ENCODE measurements at places on chromosomes 3 and 15. TPM values are rescaled to one million over a fixed set of nuclear protein-coding genes. Genes with fewer than 3 reads are reported as not detected.

The PIGZ gene
- total RNA-seq, result 11.0 TPM

GRCh38 chr15:98785807-98786621 is 137.7 kb downstream of the IGF1R start:
- no peaks in the 10 kb centered on the region for H3K36me3 ChIP-seq
- no peak overlapping the region for H3K27ac ChIP-seq
- no peak for DNase-seq

The GOLGA6A gene
- total RNA-seq, result 0.42 TPM

The ADGRG7 gene
- total RNA-seq, result not detected

DNA sequence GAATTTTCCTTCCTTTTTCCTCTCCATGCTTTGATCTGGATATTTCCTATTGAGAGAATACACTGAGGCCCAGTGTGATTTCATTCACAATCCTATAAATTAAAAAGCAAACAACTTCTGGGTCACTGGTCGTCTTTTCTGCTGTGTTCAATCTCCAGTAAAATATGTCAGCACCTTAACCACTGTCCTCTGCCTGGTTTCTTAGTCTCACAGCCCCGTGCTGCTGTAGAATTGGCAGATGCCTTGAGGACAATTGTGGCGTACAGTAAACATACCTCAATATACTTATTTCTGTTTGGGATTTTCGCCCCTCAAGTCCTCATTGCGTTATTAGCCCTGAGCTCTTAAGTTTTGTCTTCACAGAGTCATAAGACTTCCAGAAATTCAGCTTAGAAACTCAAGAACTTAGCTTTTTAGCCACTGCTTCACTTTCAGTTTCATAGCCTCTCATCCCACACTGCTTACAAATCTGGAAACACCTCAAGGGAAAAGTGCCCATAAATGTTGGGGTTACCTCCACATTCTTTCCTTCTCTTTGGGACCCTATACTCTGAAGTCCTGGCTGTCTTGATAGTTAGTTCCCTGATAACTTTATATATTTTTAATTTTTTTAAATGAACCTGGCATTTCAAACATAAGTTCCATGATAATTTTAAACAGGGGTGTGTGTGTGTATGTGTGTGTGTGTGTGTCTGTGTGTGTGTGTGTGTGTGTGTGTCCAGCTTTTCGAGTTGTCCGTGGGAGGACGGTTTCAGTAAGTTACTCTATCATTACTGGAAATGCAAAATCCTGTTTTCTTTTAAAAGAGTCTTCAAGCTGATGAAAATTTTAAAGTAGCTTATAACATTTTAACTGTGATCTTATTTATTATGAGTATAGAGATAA is 238.4 kb upstream of the CTDSPL start:
- no peaks in the 10 kb centered on the region for H3K27me3 ChIP-seq
- H3K27ac ChIP-seq, result no peak overlapping the region
- no peak for DNase-seq
- peaks cover 31% of the 10 kb centered on the region for H3K4me1 ChIP-seq
- H3K4me3 ChIP-seq, result peak overlapping the region; percentile 34

- peaks cover 20% of the 10 kb centered on the region for H3K4me1 ChIP-seq
- no peak for DNase-seq
- H3K27ac ChIP-seq, result no peak overlapping the region
- H3K4me3 ChIP-seq, result no peak overlapping the region
These were observed 12.0 kb downstream of the PLSCR1 start for GRCh38 chr3:146532406-146532805.

DNA sequence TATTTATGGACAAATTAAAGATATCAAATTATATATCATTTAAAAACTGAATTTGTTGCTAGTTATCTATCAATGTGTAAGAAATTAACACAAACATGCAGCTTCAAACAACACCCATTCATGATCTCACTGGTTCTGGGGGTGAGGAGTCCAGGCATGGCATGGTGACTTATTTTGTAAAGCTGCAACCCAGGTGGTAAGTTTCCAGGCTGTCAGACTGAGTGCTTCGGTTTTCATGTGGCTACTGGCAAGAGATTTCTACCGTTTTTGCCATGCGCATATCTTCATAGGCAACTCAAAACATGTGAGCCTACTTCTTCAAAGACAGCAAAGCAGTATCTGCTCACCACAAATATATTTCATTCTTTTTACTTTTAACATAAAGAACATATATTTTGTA is 364.3 kb upstream of the BCHE start:
- no peak overlapping the region for H3K4me3 ChIP-seq
- no peaks in the 10 kb centered on the region for H3K27me3 ChIP-seq
- no peak overlapping the region for H3K27ac ChIP-seq
- DNase-seq, result no peak
- H3K4me1 ChIP-seq, result no peaks in the 10 kb centered on the region
- no peaks in the 10 kb centered on the region for H3K36me3 ChIP-seq

DNA sequence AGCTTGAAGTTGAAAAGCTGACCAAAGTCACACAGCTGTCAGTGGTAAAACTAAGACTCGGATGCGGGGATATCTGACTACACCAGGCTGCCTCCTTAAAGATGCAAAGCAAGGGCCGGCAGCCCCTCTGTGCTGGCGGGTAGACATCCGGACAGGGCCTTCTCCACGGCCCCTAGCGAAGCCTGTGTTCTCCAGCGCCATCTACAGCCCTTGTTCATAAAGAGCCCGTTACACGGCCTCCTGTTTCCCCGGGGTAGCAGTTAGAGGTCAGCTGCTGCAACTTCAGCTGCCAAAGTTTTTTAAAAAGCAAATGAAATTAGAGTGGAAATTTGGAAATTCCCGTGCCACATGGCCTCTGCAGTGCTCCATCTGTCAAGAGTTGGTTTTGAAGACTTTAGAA is 383.0 kb downstream of the TBL1XR1 start:
- H3K27ac ChIP-seq, result no peak overlapping the region
- no peaks in the 10 kb centered on the region for H3K36me3 ChIP-seq
- no peaks in the 10 kb centered on the region for H3K4me1 ChIP-seq
- DNase-seq, result no peak
- H3K4me3 ChIP-seq, result no peak overlapping the region

GRCh38 chr3:149592758-149593240 is 65.0 kb downstream of the WWTR1 start:
- H3K4me3 ChIP-seq, result peak overlapping the region; percentile 37
- H3K4me1 ChIP-seq, result peaks cover 83% of the 10 kb centered on the region
- no peak for DNase-seq
- H3K27me3 ChIP-seq, result no peaks in the 10 kb centered on the region
- no peaks in the 10 kb centered on the region for H3K36me3 ChIP-seq

- H3K4me3 ChIP-seq, result peak overlapping the region; percentile 2
- DNase-seq, result no peak
These were observed 58.1 kb downstream of the SLC6A6 start for GRCh38 chr3:14460342-14461005.

DNA sequence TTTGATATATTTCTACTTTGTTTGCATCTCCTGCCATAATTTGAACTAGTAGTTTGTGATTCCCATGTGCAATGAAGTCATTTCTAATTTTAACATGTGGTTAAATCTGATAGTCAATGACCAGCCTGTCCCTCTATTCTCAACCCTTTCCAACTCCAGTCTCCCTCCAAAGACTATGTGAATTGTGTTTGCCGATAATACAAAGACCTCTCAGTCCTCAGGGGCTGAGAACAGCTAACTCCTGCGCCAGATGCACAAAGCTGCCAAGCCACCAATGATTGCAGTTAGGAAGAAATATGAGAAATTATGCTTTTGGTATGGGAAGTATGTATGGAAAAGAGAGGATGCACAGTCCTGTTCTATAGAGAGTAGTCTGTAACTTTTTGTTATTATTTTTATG is 54.0 kb downstream of the KCNH8 start:
- H3K36me3 ChIP-seq, result no peaks in the 10 kb centered on the region
- H3K4me3 ChIP-seq, result no peak overlapping the region
- no peaks in the 10 kb centered on the region for H3K27me3 ChIP-seq
- H3K4me1 ChIP-seq, result peaks cover 5% of the 10 kb centered on the region
- no peak overlapping the region for H3K27ac ChIP-seq

The IMPG2 gene
- total RNA-seq, result 0.81 TPM

GRCh38 chr15:66216806-66217205 is 36.7 kb downstream of the MEGF11 start:
- no peaks in the 10 kb centered on the region for H3K36me3 ChIP-seq
- H3K27ac ChIP-seq, result no peak overlapping the region
- H3K27me3 ChIP-seq, result no peaks in the 10 kb centered on the region
- H3K4me3 ChIP-seq, result no peak overlapping the region

The SORD gene
- total RNA-seq, result 10.7 TPM

The SGO1 gene
- total RNA-seq, result 0.14 TPM

DNA sequence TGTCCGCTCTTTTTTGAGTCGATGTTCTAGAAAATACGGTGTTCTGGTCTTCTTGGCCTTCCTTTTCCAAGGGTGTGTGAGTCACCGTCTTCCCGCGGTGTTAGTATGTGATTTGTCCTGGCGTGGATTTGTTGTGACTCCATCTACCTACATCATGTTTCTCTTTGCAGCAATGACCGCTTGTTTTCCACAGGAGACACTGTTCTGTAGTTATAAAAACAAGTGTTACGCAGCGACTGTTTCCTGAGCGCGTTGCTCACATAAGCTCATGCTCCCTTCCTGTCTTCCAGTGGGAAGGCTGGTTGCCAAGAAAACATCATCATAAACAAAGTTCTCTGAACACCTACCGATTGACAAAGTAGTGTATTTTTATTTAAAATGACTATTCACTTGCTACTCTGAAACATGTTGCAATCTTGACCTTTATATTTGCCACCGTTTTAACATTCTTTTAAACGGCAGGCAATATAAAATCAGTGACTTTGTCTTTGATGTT is 19.0 kb downstream of the USP13 start:
- H3K36me3 ChIP-seq, result no peaks in the 10 kb centered on the region
- H3K4me1 ChIP-seq, result no peaks in the 10 kb centered on the region
- no peak overlapping the region for H3K27ac ChIP-seq
- no peaks in the 10 kb centered on the region for H3K27me3 ChIP-seq

The SIDT1 gene
- total RNA-seq, result 1.6 TPM

DNA sequence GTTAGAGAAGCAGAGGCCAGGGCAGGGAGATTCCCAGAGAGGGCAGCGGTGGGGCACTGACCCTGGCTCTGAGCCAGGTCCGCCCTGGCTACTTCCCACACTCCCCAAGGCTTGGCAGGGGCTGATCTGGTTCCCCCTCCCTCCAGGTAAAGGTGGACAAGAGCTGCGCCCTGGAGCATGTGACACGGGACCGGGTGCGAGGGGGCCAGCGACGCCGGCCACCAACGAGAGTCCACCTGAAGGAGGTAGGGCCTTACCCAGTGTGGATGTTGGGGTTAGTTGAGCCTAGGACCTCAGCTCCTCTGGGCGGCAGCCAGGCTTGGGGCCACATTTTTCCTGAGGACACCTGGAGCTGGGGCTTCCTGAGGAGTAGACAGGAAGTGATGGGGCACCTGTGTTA is 19.6 kb downstream of the PLEKHO2 start:
- peaks cover 43% of the 10 kb centered on the region for H3K36me3 ChIP-seq
- H3K4me1 ChIP-seq, result peaks cover 22% of the 10 kb centered on the region
- H3K4me3 ChIP-seq, result no peak overlapping the region
- no peak overlapping the region for H3K27ac ChIP-seq
- H3K27me3 ChIP-seq, result no peaks in the 10 kb centered on the region

DNA sequence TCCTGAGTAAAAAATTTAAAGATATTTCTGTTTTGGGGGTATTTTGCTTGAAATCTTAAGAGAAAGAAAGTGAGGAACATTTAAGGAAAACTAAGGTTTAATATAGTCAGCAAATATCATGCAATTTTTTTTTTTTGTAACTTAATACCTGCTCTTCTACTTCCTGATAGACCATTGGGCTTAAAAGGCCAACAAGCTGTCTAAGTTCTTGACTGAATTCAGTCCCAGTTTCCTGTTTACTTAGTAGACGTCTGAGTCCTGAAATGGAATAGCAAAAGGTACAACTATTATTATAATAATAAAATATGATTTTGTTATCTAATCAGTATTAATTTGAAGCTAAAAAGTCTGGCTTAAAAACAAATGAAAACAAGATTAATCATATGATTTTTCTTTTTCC is 37.9 kb downstream of the IQCB1 start:
- no peak overlapping the region for H3K4me3 ChIP-seq
- no peak for DNase-seq
- no peak overlapping the region for H3K27ac ChIP-seq
- H3K27me3 ChIP-seq, result no peaks in the 10 kb centered on the region
- no peaks in the 10 kb centered on the region for H3K36me3 ChIP-seq

The PLCH1 gene
- total RNA-seq, result 0.28 TPM

GRCh38 chr3:39000008-39000450 is 51.7 kb downstream of the SCN11A start:
- H3K4me3 ChIP-seq, result no peak overlapping the region
- H3K4me1 ChIP-seq, result no peaks in the 10 kb centered on the region
- no peak overlapping the region for H3K27ac ChIP-seq

The CXCR6 gene
- total RNA-seq, result 4.9 TPM

The UBE2E2 gene
- 44.0 TPM for total RNA-seq

- no peak for DNase-seq
- H3K36me3 ChIP-seq, result peaks cover 40% of the 10 kb centered on the region
- H3K4me1 ChIP-seq, result peaks cover 54% of the 10 kb centered on the region
- H3K27me3 ChIP-seq, result no peaks in the 10 kb centered on the region
These were observed 91.6 kb downstream of the DNASE1L3 start for GRCh38 chr3:58119186-58119585.

The CHRM5 gene
- not detected for total RNA-seq

DNA sequence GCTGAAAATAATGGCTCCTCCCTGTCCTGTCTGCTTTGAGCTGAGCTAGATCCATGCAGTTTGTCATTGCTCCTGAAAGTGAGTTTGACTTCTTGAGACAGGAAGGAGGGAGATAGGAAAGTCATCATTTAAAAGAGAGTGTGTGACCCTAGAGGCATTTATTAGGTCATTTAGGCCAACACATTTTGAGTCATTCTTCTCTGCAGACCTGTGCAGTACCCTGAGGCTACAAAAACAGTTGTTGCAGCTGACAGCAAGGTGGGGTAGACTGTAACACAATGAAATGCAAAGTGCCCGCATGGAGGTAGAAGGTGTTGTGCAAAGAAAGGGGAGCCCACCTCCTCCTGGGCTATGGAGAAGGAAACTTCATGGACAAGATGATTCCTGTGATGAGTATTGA is 102.8 kb upstream of the PFN2 start:
- no peaks in the 10 kb centered on the region for H3K27me3 ChIP-seq
- H3K4me1 ChIP-seq, result no peaks in the 10 kb centered on the region
- H3K4me3 ChIP-seq, result no peak overlapping the region
- no peak for DNase-seq

GRCh38 chr3:14234251-14235002 is 55.8 kb downstream of the LSM3 start:
- no peak for DNase-seq
- no peaks in the 10 kb centered on the region for H3K36me3 ChIP-seq
- H3K27me3 ChIP-seq, result no peaks in the 10 kb centered on the region
- H3K4me1 ChIP-seq, result no peaks in the 10 kb centered on the region
- H3K4me3 ChIP-seq, result no peak overlapping the region

The DUOX2 gene
- 0.42 TPM for total RNA-seq

- H3K4me3 ChIP-seq, result peak overlapping the region; percentile 62
- peak overlapping the region; percentile 72 for H3K27ac ChIP-seq
- H3K36me3 ChIP-seq, result peaks cover 7% of the 10 kb centered on the region
- H3K4me1 ChIP-seq, result peaks cover 46% of the 10 kb centered on the region
- no peak for DNase-seq
These were observed 15.6 kb downstream of the SNAP23 start for GRCh38 chr15:42511007-42511391.

- H3K4me3 ChIP-seq, result no peak overlapping the region
- H3K27me3 ChIP-seq, result no peaks in the 10 kb centered on the region
- H3K36me3 ChIP-seq, result no peaks in the 10 kb centered on the region
- H3K27ac ChIP-seq, result no peak overlapping the region
- DNase-seq, result no peak
These were observed 23.9 kb downstream of the C2CD4B start for GRCh38 chr15:62141200-62141599.

GRCh38 chr15:100186960-100187359 is 154.8 kb downstream of the ADAMTS17 start:
- DNase-seq, result no peak
- no peak overlapping the region for H3K27ac ChIP-seq
- no peak overlapping the region for H3K4me3 ChIP-seq
- no peaks in the 10 kb centered on the region for H3K36me3 ChIP-seq
- no peaks in the 10 kb centered on the region for H3K4me1 ChIP-seq

The GOLGA6L7 gene
- total RNA-seq, result not detected

Measured in thoracic aorta (tissue), 2 donors.